ENCODE measurements at places on chromosomes 12 and 14.

- DNase-seq = no peak
Measured at GRCh38 chr12:96635844-96636243, 146.5 kb downstream of the CFAP54 start.

- no peak for DNase-seq
Measured at GRCh38 chr12:57823131-57823907, 4.8 kb upstream of the AVIL start.

- no peak for DNase-seq
Measured at GRCh38 chr12:95972832-95973456, 23.2 kb downstream of the HAL start.

- no peak for DNase-seq
Measured at GRCh38 chr12:90262251-90262650, 553.6 kb upstream of the ATP2B1 start.

DNA sequence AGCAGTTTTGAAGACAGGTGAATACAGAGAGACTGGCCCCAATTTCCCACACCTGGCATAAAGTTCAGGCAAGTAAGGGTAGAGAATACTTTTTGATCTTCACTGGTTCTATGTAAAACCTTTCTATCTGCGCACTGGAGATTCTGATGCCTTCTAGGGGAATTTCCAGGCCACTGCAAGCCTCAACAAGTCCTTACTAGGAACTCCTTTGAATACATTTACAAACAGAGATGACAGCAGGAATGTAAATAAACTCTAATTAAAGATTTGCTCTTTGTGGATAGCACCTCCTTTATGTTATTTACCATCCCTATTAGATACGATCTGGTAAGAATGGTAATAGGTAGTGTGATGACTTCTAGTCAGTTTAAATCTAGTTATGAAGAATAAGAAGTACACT lies 69.2 kb downstream of the NTN4 start:
- DNase-seq = no peak

GRCh38 chr14:34872822-34873588 lies 2.2 kb downstream of the BAZ1A start:
- DNase-seq = no peak

DNA sequence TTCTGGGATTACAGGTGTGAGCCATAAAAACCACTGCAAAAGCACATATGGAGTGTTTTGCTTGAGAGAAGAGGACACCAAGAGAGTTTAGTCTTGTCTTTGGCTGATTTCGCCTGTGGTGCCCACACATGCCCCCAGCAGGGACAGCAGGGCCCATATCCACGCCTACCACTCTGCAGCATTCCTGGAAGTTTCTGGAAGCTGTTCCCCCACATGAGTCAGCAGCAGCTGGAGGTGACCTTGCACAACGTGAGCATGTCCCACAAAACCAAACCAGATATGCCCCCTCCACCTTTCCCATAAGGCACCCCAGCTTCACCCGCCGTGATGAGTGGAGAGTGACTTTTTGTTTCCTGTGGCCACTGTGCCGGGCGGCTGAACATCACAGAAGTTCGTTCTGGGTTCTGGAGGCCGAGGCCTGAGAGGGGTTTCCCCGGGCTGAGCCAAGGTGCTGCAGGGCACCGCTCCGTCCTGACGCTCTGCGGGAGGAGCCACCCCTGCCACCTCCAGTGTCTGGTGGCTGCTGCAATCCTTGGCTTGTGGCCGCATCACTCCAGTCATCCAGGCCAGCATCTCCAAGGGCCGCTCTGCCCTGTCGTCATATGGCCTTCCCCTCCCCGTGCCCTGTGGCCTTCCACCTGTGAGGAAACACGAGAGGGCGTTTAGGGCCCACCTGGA lies 4.7 kb downstream of the ASPG start:
- no peak for DNase-seq

DNA sequence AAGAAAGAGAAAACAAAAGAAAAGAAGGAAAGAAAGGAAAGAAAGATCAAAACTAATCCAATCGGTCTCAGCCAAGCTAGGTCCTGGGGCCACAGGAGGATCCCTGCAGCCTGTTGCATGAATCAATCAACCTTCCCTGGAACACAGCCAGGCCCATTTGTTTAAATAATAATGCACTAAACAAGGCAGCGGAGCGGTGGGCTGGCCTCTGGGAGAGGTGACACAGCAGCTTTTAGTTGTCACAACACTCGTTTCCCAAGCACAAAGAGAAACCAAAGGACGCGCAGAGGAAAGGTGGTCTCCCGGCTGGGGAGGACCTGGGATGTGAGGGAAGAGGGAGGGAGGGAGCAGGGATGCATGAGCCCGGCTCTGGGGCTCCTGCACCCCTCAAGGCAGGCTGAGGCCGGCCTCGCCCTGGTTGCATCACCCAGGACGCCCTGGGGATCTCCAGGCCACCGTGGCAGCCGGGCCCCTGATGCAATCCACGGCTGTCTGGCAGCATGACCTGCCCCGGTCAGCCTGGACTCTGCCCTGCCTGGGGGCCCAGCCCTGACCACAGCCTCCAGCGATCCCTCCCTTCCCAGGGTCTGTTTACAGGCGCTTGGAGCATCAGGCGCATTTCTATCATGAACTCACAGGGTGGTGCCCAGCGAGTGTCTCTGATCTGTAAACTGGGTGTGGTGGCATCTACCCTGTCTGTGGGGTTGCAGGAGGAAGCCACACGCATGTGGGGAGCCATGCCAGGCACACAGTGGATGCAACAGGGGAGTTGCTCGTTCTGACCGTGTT lies 32.5 kb downstream of the MMP17 start:
- no peak for DNase-seq

DNA sequence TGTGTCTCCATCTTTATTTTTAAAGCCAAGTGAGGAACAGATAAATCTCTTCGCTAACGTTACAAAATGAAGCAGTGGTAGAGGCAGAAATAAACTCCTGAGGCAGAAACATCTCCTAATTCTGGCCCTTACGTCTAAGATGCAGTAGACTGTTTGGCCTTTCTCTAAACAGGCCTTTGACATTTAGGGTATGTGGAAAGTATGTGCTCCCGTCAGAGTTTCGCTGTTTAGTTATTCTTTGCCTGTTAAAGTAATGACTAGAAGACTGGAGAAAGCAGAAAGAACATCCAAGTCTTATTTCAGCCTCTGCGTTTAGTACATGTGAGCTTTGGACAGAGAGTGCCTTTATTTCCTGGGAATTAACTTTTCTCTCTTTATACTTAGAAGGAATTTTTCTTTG lies 216.6 kb downstream of the RAD51B start:
- no peak for DNase-seq

DNA sequence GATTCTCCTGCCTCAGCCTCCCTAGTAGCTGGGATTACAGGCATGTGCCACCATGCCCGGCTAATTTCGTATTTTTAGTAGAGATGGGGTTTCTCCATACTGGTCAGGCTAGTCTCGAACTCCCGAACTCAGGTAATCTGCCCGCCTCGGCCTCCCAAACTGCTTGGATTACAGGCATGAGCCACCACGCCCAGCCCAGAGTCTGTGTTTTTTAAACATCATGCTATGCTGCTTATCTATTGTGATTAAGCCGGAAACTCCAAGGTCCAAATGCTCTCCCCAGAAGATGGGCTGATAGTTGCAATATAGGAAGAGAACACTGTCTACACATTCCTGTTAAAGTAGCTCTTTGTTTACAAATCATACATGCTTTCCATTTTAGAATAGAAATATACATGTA lies 30.5 kb upstream of the MAX start:
- no peak for DNase-seq

- no peak for DNase-seq
Measured at GRCh38 chr12:2306735-2307134, 253.9 kb downstream of the CACNA1C start.

DNA sequence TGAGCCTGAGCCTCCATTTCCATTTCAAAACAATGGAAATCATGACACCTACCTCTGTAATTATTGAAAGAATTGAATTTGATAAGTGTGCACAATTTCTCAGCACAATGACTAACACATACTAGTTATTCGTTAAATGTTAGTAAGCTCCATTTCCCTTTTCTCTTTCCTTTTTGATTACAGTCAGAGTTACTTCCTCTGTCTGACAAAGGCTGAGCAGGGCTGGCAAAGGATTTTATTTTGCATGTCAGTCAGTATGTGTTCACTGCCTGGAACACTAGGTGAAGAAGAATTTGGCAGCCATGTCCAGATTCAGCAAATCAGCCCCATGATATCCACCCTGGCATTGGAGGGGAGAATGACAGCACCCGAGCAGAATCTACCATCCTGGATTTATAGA lies 12.2 kb upstream of the RHOJ start:
- DNase-seq = no peak

GRCh38 chr14:61698206-61698980 lies 3.1 kb downstream of the HIF1A start:
- DNase-seq = no peak

GRCh38 chr12:14814014-14814413 lies at the start of gene SMCO3:
Gene SMCO3, minus strand, starts transcription at chr12:14814182. Its CDS starts 7,502 bp downstream, at chr12:14806680.
- no peak for DNase-seq

DNA sequence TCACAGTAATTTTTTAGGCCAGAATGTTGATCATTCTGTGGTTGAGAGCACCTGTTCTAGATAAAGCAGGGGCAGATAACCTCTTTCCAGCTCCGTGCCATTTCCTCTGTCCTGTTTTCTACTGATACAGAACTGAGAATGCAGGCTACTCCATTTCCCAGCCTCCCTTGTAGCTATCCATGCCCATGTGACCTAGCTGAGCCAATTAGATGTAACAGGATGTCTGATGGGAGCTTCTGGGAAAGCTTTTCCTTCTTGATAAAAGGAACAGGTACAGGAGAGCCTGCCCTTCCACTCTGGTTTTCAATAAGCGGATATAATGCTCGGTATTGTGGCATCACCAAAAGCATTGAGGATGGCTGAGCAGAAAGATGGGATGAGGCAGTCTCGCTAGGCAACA lies 54.2 kb downstream of the LRRC74A start:
- DNase-seq = no peak

DNA sequence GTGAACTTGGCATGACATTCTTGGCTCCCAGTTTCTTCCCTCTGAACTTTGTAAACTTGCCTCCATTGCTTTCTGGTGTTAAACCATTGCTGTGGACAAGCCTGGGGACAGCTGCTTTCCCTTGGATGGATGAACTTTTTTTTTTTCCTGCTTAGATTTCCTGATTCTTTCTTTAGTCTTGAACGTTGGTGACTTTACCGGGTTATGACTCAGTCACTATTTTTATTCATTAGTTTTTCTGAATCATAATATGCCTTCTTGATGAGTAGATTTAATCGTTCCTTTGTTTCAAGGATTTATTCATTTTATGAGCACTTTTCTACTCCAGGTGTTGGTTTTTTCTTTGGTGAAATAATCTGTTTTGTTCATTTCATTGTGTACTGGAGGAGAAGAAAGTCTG lies 155.0 kb upstream of the RTL1 start:
- no peak for DNase-seq

DNA sequence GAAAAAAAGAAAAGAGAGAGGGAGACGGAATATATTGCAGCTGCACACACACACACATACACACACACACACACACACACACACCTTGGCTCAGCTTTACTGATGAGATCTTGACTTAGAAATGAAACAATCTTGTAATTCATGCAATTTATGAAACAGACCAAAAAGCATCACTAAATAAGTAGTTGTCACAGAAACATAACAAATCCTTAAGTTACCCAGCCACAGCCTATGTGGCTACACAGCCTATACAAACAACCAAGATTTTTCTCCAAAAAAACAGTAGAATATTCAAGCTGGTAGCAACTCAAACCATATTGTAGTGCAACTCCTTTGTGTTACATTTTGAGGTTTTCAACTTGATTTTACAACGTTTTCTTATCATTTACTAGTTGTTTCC lies 37.9 kb upstream of the GNG2 start:
- no peak for DNase-seq

GRCh38 chr12:103667125-103667524 lies 80.1 kb downstream of the STAB2 start:
- DNase-seq = no peak

DNA sequence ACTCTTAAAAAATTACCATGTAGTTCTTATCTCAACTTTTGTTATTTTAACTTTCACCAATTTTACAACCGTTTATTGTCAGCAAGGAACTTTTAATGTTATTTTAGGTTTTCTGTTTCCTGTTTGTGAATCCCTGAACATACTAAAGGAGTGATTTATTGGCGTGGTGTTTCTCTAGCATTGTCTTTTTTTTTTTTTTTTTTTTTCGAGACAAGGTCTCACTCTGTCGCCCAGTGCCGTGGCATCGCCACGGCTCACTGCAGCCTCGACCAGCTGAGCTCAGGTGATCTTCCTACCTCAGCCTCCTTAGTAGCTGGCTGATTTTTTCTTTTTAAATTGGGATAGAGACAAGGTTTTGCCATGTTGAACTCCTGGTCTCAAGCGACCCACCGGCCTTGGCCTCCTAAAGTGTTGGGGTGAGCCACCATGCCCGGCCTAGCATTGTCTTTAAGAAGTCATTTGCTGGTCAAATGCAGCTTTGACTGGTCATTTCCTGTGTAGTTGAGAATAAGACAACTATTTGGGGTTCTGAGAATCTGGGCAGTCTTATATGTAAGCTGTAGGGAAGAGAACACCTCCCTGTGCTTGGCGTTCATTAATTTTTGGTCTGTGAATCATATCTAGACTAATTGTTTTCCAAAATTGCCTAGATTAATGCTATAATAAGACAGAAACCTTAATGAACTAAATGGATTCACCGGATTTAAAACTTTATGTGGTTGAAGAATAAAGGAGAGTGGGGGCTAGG lies 2.1 kb downstream of the WASHC4 start:
- DNase-seq = no peak
